ENCODE measurements at places on chromosomes 13 and 19.

DNA sequence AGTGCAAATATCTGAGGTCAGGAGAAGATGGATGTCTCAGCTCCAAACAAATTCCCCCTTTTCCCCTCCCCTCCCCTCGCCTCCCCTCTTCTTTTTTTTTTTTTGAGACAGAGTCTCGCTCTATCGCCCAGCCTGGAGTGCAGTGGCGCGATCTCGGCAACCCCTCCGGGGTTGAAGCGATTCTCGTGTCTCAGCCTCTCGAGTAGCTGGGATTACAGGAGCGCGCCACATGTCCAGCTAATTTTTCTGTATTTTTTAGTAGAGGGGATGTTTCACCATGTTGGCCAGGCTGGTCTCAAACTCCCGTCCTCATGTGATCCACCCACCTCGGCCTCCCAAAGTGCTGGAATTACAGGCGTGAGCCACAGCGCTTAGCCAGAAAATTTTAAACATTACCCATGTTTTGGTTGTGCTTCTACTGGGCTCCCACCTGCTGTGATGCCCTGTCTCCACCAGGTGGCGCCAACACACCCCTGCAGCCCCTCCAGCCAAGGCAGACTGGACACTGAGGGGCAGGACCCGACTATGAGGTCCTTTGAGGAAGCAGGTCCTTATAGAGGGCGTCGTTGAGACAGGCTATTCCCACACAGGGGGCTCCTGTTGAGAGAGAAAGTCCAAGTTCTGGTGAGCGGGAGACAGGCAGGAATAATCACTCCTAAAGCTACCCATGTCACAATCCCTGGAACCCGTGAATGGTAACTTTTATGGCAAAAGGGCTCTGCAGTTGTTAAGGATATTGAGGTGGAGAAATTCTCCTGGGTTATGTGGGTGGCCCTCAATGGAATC, 6.3 kb downstream of the ERICH4 start:
- peak; percentile 63 for DNase-seq

DNA sequence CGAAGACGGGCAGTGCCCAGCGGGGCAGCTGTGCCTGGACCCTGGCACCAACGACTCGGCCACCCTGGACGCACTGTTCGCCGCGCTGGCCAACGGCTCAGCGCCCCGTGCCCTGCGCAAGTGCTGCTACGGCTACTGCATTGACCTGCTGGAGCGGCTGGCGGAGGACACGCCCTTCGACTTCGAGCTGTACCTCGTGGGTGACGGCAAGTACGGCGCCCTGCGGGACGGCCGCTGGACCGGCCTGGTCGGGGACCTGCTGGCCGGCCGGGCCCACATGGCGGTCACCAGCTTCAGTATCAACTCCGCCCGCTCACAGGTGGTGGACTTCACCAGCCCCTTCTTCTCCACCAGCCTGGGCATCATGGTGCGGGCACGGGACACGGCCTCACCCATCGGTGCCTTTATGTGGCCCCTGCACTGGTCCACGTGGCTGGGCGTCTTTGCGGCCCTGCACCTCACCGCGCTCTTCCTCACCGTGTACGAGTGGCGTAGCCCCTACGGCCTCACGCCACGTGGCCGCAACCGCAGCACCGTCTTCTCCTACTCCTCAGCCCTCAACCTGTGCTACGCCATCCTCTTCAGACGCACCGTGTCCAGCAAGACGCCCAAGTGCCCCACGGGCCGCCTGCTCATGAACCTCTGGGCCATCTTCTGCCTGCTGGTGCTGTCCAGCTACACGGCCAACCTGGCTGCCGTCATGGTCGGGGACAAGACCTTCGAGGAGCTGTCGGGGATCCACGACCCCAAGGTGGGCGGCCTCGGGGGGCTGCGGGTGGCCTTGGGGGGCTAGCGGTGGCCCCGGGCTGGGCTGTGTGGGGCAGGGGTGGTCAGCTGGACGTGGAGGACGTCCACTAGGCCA, 4.8 kb downstream of the GRIN3B start:
- no peak for DNase-seq

GRCh38 chr13:23159205-23159759, 21.5 kb upstream of the SGCG start:
- DNase-seq = no peak

DNA sequence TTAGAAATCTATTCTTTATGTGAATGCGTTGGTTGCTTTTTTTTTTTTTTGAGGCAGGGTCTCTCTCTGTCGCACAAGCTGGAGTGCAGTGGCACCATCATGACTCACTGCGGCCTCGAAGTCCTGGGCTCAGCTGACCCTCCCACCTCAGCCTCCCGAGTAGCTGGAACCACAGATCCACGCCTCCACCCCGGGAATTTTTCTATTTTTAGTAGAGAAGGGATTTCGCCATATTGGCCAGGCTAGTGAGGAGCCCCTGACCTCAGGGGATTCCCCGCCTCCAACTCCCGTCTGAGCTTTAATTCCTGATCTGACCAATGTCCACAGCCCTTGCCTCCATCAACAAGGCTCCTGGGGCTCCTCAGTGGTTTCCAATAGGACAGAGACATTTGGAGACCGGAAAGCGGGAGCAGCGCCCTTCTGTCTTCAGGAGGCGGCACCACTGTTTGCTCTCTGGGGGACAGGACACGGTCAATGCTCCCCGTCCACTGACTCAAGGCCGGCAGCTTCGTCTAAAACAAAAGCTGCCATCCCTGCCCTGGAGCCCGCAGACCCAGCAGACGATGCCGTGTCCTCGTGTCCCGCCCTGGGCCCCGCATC, 503 bp downstream of the TUBA3C start:
- DNase-seq = no peak

DNA sequence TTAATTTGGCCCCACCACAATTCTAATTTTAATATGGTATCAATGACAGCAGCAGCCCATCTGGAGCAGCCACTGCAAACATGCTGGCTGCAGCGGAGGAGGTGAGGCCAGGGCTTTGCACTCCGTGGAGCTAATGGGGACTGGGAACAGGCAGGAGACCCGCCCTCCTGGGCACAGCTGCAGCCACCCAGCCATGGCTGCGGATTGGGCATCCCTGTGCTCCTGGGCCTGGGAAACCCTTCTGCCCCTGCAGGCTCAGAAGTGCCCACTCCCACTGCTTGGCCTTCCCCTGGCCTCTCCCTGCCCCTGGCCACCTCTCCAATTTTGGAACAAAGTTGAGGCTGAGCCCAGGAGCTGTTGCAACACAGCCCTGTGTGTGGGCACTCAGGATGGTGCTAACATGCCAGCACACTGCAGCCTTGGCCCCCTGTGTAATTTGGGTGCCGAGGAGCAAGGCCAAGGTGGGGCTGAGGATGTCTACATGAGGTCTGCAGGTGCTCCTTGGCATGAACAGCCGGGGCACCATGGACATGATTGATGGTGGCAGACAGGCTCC, 123.6 kb downstream of the PCDH9 start:
- DNase-seq = no peak

GRCh38 chr13:51435002-51435578, 17.7 kb downstream of the INTS6 start:
- DNase-seq = no peak
